ENCODE measurements at places on chromosomes 12 and 14.

DNA sequence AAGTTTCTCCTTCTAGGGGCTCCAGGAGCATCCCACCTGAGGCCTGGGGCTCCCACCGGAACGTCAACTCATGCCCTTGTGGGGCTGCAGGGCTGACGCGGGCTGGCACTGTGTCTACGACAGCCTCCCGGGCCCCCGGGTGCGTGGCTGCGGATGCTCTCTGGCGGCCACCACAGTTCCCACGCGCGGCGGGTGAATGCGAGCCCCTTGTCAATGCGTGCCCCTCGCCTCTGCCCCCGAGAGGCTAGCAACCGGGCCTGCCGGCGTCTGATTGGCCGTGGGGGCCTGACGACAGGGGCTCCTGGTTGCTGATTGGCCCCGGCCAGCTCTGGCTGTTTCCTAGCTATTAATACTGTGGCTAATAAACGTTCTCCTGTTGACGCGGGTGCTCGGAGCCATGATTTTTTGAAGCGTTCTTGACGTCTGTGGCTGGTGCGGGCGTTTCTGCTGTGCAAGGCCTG, 1.8 kb upstream of the MEG3 start:
- no peak for DNase-seq

- DNase-seq = no peak
Observed at GRCh38 chr12:132033627-132034026, 83.9 kb downstream of the EP400 start.

DNA sequence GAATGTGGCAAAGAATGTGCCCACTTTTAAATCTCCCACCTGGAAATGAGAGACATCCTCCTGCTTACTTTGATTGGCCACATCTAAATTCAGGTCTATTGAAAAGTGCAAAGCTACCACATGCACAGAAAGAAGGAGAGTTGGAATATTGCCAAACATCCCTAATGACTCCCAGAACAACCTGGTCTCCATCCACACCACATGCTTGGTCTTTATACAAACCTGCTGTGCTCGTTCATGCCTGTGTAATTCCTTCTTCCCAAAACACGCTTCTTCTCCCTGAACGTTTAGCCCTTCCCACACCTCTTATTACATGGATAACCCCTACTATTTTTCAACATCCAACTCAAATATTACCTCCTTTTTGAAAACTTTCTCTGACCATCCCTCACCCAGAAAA, 66.2 kb upstream of the BCL2L14 start:
- DNase-seq = no peak

GRCh38 chr12:75581515-75581914, 70.1 kb upstream of the KRR1 start:
- DNase-seq = no peak

- DNase-seq = peak; percentile 33
Observed at GRCh38 chr14:75249251-75249957, 29.2 kb upstream of the FOS start.

DNA sequence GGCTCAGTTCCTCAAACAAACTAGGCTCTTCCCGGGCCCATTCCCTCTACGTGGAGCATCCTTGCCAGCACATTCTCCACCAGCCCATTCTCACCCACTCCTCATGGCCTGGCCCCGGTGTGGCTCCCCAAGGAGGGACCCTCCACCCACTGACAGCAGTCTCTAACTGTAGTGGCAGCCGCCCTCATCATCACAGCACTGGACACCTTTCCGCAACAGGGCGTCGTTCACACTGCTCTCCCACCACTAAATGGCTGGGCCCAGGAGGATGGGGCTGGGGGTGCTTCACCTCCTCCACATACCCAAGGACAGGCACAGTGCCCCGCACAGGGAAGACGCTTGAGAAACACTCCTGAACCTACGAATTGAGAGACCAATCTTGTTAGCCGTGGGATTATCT, 123.0 kb downstream of the RIMBP2 start:
- DNase-seq = no peak

GRCh38 chr12:70875628-70876027, 44.9 kb downstream of the PTPRR start:
- no peak for DNase-seq

- DNase-seq = no peak
Observed at GRCh38 chr12:124705545-124706138, 138.2 kb upstream of the NCOR2 start.

DNA sequence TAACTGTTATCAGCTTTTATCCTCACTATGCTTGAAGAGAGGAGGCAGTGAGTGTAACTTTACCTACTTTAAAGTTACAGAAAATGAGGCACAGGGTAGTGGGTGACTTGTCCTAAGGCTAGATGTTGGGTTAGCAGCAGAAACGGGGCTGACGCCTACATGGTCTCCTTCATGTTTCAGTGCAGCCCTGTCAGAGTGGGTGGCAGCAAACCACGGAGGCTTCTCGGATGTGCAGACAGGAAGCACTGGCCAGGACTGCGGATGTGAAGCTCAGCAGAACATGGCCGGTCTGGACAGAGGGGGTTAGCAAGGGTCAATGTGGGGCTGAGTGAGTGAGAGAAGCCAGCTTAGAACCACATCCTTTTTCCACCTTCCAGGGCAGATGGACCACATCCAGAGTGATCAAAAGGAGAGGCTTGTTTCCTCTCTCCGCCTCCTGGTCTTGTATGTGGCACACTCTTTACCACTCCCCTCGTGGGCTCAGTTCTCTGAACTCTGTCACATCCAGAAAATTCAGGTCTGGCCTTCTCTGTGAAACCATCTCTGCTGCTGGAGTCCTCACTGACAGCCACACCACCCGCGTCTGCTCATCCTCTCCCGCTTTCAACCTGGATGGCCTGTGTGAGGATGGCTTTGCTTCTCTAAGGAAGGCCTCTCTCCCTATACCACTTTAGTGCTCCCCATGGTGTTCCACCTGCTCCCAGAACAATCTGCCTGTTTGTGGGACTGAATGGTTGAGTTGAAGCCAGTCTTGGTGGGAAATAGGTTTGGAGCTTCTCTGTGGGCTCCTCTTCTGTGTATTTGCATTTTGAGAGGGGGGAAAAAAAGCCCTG, 14.1 kb downstream of the SUSD6 start:
- DNase-seq = no peak

- no peak for DNase-seq
Observed at GRCh38 chr12:62813031-62813829, 121.7 kb downstream of the PPM1H start.

- no peak for DNase-seq
Observed at GRCh38 chr12:27999521-27999920, 27.0 kb upstream of the PTHLH start.

GRCh38 chr12:112401903-112402498, 7.4 kb downstream of the RPL6 start:
- no peak for DNase-seq

GRCh38 chr12:125871811-125872594, 806.8 kb downstream of the AACS start:
- DNase-seq = no peak

GRCh38 chr12:101759396-101760047, 20.3 kb upstream of the SYCP3 start:
- no peak for DNase-seq

Data from NCI-H774 (cell line).